ENCODE measurements at places on chromosomes 6 and 20.

- no peak for DNase-seq
Observed at GRCh38 chr20:31425797-31426196, 14.6 kb upstream of the DEFB123 start.

- no peak for DNase-seq
Observed at GRCh38 chr20:46965477-46965876, 70.8 kb downstream of the EYA2 start.

DNA sequence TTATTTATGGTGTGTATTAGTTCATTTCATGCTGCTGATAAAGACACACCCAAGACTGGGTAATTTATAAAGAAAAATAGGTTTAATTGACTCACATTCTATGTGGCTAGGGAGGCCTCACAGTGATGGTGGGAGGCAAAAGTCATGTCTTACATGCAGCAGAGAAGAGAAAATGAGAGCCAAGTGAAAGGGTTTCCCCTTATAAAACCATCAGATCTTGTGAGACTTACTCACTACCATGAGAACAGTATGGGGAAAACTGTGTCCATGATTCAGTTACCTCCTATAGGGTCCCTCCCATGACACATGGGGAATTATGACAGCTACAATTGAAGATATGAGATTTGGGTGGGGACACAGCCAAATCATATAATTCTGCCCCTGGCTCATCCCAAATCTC, 150.0 kb upstream of the AHI1 start:
- DNase-seq = no peak

GRCh38 chr6:146770275-146770964, 171.6 kb downstream of the ADGB start:
- DNase-seq = no peak
